ENCODE measurements at places on chromosomes 1 and 21. TPM values are rescaled to one million over a fixed set of nuclear protein-coding genes. Genes with fewer than 3 reads are reported as not detected.

DNA sequence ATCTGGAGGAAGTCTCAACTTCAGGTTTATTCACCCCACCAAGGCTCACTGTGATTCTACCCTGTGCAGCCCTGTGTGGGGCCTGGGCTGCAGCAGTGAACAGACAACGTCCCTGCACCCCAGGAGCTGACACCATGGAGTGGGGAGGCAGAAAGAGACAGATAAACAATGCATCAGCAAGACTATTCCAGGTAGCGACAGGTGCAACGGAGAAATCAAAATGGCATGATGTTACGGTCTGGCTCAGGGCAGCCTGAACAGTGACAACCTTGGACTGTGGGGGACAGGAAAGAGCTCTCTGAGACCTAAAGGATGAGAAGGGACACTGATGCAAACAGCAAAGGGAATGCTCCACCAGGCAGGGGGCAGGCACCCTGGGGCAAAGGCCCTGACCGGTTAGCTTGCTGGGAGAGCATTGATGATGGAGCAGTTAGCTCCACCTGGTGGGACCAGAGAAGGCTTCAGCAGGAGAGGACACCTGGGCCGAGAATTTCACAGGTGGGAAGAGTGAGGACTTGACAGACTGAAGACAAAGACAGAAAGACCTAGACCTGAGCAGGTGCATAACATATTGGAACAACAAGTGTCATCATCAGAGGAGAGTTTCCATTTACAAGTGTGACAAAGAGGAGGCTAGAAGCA lies 589.9 kb downstream of the MATN1 start:
- no peak overlapping the region for H3K4me3 ChIP-seq
- no peak overlapping the region for H3K27ac ChIP-seq
- H3K36me3 ChIP-seq: no peaks in the 10 kb centered on the region
- no peak for DNase-seq

Gene DCST1
- not detected for total RNA-seq

- no peaks in the 10 kb centered on the region for H3K27me3 ChIP-seq
- H3K4me1 ChIP-seq: no peaks in the 10 kb centered on the region
- no peaks in the 10 kb centered on the region for H3K36me3 ChIP-seq
These were observed 75.9 kb upstream of the SMYD2 start for GRCh38 chr1:214205053-214205452.

- no peaks in the 10 kb centered on the region for H3K36me3 ChIP-seq
- H3K4me1 ChIP-seq: no peaks in the 10 kb centered on the region
- peaks cover 8% of the 10 kb centered on the region for H3K27me3 ChIP-seq
- H3K27ac ChIP-seq: no peak overlapping the region
- H3K4me3 ChIP-seq: no peak overlapping the region
These were observed 15.8 kb upstream of the CAMK1G start for GRCh38 chr1:209567698-209568175.

DNA sequence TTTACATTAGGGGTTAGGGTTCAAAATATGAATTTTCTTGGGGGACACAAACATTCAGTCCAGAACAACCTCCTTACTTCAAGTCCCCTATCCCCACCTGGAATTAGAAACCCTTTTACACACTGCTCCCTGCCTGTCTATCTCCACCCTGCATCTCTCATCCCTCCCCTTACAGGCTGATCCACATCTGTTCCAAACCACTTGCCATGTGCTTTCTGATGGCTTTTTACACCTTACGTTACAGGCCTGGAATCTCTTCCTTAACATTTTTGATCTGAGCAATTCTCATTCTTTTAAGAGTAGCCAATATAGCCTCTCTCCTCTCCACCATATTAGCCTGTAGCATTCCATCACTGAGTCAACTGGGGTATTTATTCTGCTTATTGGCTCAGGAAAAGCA lies 122.0 kb downstream of the PTBP2 start:
- DNase-seq: no peak
- H3K36me3 ChIP-seq: no peaks in the 10 kb centered on the region
- no peak overlapping the region for H3K4me3 ChIP-seq
- H3K27ac ChIP-seq: no peak overlapping the region

DNA sequence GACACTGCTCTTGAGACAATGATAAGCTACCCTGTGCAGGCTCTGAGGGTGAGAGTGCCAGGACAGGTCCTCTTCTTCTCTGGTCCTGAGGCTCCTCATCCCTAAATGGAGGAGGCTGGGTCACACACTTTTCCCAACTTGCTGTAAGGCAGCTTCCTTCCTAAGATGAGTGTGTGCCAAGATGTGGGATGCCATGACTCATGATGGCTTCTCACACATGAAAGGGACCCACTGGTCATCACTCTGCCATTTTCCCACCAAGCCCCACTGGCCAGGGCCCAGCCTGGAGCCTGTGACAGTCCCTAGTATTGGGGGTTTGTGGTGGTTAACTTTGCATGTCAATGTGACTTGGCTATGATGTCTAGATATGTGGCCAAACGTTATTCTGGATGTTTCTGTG lies 54.4 kb downstream of the CNIH3 start:
- DNase-seq: no peak
- H3K4me3 ChIP-seq: no peak overlapping the region
- no peaks in the 10 kb centered on the region for H3K4me1 ChIP-seq
- no peaks in the 10 kb centered on the region for H3K36me3 ChIP-seq
- H3K27ac ChIP-seq: no peak overlapping the region

- H3K4me1 ChIP-seq: no peaks in the 10 kb centered on the region
- H3K4me3 ChIP-seq: no peak overlapping the region
- no peaks in the 10 kb centered on the region for H3K36me3 ChIP-seq
These were observed 55.5 kb upstream of the POU2F1 start for GRCh38 chr1:167165219-167165618.

- H3K36me3 ChIP-seq: no peaks in the 10 kb centered on the region
- no peaks in the 10 kb centered on the region for H3K4me1 ChIP-seq
These were observed 132.7 kb upstream of the IPO9 start for GRCh38 chr1:201696217-201696761.

- no peak overlapping the region for H3K27ac ChIP-seq
- peak overlapping the region; percentile 78 for H3K4me3 ChIP-seq
- no peak for DNase-seq
- peaks cover 25% of the 10 kb centered on the region for H3K27me3 ChIP-seq
- no peaks in the 10 kb centered on the region for H3K36me3 ChIP-seq
- H3K4me1 ChIP-seq: no peaks in the 10 kb centered on the region
These were observed 2.4 kb downstream of the FNBP1L start for GRCh38 chr1:93450321-93450720.

Gene RGS8
- total RNA-seq: not detected

- peaks cover 5% of the 10 kb centered on the region for H3K4me1 ChIP-seq
- peaks cover 21% of the 10 kb centered on the region for H3K36me3 ChIP-seq
- H3K27ac ChIP-seq: no peak overlapping the region
- DNase-seq: no peak
These were observed 61.0 kb downstream of the POFUT2 start for GRCh38 chr21:45226540-45227326.

Gene CD1B
- 0.61 TPM for total RNA-seq

Gene ARHGEF16
- 12.2 TPM for total RNA-seq

GRCh38 chr1:8583031-8583430 lies 234.4 kb downstream of the RERE start:
- DNase-seq: no peak
- no peaks in the 10 kb centered on the region for H3K27me3 ChIP-seq
- H3K36me3 ChIP-seq: no peaks in the 10 kb centered on the region
- no peaks in the 10 kb centered on the region for H3K4me1 ChIP-seq
- H3K27ac ChIP-seq: no peak overlapping the region
- H3K4me3 ChIP-seq: no peak overlapping the region

DNA sequence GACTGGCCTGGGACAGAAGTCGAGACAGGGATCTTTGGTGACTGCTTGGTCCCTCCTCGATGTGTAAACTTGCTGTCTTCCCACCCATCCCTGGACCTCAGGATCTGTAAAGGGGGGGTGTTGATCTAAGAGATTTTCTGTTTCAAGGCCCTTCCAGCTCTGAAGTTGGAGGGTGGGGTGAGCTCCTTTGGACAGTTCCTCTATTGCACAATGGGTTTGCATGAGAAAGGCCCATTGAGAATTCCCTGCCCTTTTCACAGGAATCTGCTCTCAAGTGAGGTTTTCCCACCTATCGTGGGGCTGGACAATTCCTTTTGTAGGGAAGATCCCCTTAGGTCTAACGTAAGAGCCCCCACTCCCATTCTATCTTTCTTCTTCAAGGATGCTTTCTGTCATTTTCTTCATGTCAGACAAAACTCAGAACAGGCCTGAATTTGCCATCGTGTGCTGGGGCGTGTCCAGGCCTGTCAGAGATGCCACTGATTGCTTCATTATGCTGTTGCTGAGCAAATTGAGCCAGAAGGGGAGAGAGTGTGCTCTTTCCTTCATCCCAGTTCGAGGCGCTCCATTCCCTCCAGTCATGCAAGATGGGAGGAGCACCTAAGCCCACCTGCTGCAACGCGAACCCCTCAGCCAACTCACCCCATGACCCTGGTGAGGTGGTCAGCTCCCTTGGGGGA lies 149.9 kb upstream of the IGSF21 start:
- peaks cover 6% of the 10 kb centered on the region for H3K27me3 ChIP-seq
- H3K36me3 ChIP-seq: no peaks in the 10 kb centered on the region
- no peaks in the 10 kb centered on the region for H3K4me1 ChIP-seq
- no peak overlapping the region for H3K4me3 ChIP-seq
- no peak for DNase-seq
- H3K27ac ChIP-seq: no peak overlapping the region

Gene CDCA8
- 0.78 TPM for total RNA-seq

- no peaks in the 10 kb centered on the region for H3K27me3 ChIP-seq
- no peak overlapping the region for H3K4me3 ChIP-seq
- no peak overlapping the region for H3K27ac ChIP-seq
- H3K36me3 ChIP-seq: no peaks in the 10 kb centered on the region
- peak; percentile 46 for DNase-seq
- H3K4me1 ChIP-seq: peaks cover 5% of the 10 kb centered on the region
These were observed 52.2 kb downstream of the NENF start for GRCh38 chr1:212484701-212485570.

DNA sequence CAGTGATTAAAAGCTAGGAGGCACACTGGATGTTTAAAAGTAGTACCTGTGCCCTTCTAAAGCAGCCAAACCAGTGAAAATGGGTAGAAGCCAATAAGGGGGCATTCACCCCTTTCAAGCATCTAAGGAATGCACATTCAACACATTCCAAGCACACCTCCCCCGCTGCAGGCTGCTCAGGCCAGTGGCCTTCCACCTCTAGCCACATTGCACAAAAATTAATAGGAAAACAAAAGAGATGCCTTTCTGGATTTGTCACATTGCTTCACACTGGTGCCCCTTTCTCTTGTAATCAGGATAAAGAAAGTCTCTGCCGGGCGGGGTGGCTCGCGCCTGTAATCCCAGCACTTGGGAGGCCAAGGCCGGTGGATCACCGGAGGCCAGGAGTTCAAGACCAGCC lies 834.0 kb downstream of the USP25 start:
- no peaks in the 10 kb centered on the region for H3K27me3 ChIP-seq
- H3K4me1 ChIP-seq: no peaks in the 10 kb centered on the region
- no peak for DNase-seq
- no peak overlapping the region for H3K27ac ChIP-seq
- H3K4me3 ChIP-seq: no peak overlapping the region

Gene KRTAP10-3
- not detected for total RNA-seq

- H3K27me3 ChIP-seq: no peaks in the 10 kb centered on the region
- no peak overlapping the region for H3K4me3 ChIP-seq
- H3K27ac ChIP-seq: no peak overlapping the region
- DNase-seq: no peak
These were observed 129.9 kb downstream of the SLC30A10 start for GRCh38 chr1:219798283-219799030.

Gene SRSF11
- total RNA-seq: 146 TPM

DNA sequence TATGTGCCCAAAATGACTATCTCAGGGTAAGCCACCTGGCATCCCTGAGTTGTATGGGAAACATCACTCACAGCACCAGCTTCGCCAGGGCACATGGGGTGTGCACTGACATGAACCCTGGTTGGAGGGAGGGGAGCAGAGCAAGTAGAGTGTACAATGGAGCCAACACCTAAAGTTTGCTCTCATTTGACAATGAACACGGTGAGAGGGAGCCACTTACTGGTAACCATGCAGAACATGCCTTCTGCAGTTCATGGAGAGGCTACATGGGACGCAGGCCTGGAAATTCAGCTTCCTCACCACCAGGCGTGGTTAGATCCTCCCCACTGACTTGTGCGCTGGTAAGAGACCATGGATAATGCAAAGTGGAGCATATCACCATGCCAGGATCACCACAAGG lies 10.0 kb upstream of the CPLANE2 start:
- DNase-seq: no peak
- H3K4me1 ChIP-seq: peaks cover 40% of the 10 kb centered on the region
- no peak overlapping the region for H3K4me3 ChIP-seq
- peaks cover 21% of the 10 kb centered on the region for H3K36me3 ChIP-seq
- no peaks in the 10 kb centered on the region for H3K27me3 ChIP-seq
- no peak overlapping the region for H3K27ac ChIP-seq

- no peaks in the 10 kb centered on the region for H3K4me1 ChIP-seq
- no peaks in the 10 kb centered on the region for H3K36me3 ChIP-seq
- no peak overlapping the region for H3K27ac ChIP-seq
These were observed 17.0 kb upstream of the GPR37L1 start for GRCh38 chr1:202105571-202106339.

Gene FALEC
- total RNA-seq: 1.0 TPM

GRCh38 chr21:16455978-16456377 lies 726.2 kb downstream of the USP25 start:
- H3K4me1 ChIP-seq: no peaks in the 10 kb centered on the region
- H3K27me3 ChIP-seq: no peaks in the 10 kb centered on the region
- no peaks in the 10 kb centered on the region for H3K36me3 ChIP-seq
- no peak overlapping the region for H3K4me3 ChIP-seq
- no peak overlapping the region for H3K27ac ChIP-seq
- no peak for DNase-seq

DNA sequence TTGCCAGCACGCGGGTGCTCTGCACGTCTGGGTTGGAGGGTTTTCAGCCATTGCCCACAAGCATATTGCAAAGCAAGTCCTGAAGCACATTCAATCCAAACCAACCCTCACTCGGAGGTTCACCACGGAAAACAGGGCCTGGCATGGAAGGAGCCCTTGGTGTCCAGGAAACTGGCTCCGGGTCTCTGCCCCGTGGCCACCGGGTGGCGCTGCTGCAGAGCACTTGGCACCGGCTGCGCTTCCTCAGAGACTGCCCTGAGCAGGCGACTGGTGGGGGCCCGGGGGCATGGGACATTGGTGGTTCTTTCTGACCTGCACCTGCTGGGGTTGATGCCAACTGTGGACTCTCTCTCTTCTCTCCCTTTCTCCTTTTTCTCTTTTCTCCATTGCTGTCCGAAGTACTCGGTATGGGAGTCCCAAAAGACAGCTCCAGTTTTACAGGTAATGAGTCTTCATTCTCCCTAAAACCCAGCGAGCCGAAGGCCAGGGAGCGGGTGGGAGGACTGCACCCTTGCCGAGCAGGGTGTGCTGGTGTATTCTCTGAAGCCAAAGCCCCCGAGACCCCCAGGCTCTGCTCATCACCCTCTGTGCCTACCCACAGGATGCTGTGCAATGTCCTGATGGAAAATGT lies 4.1 kb upstream of the KCNAB2 start:
- no peaks in the 10 kb centered on the region for H3K4me1 ChIP-seq
- no peak for DNase-seq
- H3K27ac ChIP-seq: no peak overlapping the region
- H3K4me3 ChIP-seq: no peak overlapping the region

DNA sequence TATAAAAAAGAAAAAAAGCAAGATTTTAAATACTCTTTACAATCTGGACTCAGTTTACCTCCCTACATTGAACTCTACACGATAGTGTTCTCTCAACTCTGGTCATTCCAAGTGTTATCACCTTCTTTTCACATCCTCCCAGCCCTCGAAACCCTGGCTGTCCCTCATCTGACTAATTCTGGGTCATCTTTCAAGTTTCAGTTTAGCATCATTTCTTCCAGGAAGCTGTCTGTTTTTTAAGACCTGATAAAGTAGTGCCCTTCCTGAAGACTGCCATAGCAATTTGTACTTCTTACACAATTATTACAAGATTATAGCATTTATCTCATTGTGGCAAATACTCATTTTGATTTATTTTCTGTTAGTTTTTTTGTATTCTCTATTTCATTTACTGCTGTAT lies 1.2 kb downstream of the ALG14 start:
- H3K27me3 ChIP-seq: no peaks in the 10 kb centered on the region
- H3K4me1 ChIP-seq: peaks cover 8% of the 10 kb centered on the region
- no peak overlapping the region for H3K27ac ChIP-seq
- peak overlapping the region; percentile 71 for H3K4me3 ChIP-seq
- DNase-seq: no peak

Data from upper lobe of right lung (tissue), 1 donor.